ENCODE measurements at places on chromosomes 7 and 10.

DNA sequence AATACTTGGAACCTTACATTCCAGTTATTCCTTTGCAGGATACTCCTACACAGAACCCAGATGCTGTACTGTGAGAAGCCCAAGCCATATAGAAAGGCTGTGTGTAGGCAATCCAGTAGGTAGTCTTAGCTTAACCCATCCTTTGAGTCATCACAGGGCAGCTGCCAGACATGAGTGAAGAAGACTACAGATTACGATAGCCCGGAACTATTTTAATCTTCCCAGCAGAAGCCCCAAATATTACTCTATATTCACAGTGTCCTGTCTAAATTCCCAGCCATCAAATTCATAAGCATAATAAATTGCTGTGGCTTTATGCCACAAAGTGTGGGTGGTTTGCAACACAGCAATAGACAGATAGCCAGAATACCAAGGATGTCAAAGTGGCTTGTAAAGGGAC is 474.1 kb upstream of the STEAP1 start:
- DNase-seq, result no peak

DNA sequence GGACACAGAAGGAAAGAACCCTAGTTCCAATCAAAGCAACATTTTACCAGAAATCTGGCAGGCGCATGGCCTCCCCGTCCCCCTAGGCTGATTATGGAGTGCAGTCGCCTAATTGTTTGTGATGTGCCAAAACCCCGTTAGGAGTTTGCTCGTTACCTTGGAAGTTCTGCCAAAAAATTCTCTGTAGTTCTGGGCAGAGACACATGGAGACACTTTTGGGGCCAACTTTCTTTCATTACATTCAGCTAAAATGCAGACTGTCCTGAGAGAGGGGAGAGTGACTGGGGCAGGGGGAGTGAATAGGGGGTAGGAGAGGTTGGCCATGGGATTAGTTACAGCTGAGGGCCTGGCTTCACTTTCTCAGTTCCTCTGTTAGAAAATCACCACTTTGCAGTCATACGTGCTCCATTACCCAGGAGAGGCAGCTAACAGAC is 158.0 kb upstream of the NPVF start:
- DNase-seq, result no peak

DNA sequence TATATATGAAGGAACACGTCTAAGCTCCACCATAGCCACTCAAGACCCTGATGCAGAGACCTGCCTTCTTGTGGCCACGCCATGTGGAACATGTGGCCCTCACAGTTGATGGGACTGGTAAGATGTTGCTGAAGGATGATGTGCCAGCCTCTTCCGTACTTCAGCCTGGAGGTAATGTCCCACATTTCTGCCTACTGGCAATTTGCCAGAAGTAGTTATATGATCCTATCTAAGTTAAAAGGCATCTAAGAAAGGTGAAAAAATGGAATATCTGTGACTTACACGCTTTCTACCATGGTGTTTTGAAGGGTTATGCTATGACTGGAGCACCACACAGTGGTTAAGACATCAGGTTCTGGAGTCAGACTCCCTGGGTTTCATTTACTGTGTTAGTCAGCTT is 948.7 kb upstream of the GHITM start:
- DNase-seq, result no peak

DNA sequence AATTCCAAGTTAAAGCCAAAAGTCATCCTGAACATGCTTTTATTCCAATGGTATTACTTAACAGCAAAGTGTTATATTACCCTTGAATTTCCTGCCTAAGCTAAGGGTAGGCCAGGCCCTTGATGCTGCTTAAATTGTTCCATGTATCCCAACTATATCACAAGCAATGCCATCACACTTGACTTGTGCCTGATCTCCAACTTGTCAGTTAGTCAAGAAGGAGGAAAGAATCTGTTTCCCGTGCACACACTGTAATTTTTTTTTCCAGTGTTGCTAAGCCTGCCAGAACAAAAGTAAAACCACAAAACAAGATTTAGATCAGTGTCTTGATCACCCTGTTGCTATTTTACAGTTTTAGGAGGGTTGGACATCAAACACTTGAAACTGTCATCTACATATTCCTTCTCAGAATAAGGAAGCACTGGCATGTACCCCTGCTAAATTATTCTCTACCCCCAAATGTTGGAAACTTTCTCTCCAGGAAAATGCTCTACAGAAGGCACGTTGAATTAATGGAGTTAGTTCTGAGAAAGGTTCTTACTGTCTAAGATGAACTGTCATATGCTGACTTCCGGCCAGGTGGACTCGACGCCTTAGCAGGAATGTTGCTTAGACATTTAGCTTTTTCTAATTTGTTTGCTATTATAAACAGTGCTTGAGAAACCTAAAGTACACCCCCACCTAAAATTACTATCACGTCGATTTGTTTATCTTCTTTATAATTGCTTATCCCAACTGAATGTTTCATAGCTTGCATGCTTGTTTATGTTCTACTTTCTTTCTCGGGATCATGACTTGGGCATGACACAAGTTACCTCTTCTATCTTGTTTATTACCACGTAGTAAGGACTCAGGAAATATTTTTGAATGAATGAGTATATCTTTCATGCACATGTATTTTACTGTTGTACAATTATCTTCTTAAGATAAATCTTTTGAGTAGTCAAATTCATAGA is 105.5 kb upstream of the ZNF438 start:
- DNase-seq, result no peak

GRCh38 chr7:100156331-100157068 is 2.0 kb downstream of the TRAPPC14 start:
- no peak for DNase-seq

- no peak for DNase-seq
Observed at GRCh38 chr10:120997756-120998155, 146.6 kb downstream of the WDR11 start.

DNA sequence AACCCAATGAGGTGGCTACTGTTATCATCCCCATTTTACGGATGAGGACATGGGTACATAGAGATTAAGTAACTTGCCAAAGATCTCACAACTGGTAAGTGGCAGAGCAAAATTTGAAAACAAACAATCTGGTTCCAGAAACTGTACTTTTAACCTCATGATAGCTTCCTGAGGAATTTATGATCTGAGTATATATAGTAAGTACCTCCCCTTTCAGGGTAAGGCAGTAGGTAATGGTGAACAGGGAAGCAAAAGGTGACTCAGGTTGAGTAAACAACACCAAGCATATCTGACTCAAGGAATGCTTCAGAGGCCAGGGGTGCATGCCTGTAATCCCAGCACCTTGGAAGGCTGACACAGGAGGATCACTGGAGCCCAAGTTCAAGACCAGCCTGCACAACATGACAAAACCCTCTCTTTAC is 21.1 kb downstream of the KLLN start:
- DNase-seq, result no peak

DNA sequence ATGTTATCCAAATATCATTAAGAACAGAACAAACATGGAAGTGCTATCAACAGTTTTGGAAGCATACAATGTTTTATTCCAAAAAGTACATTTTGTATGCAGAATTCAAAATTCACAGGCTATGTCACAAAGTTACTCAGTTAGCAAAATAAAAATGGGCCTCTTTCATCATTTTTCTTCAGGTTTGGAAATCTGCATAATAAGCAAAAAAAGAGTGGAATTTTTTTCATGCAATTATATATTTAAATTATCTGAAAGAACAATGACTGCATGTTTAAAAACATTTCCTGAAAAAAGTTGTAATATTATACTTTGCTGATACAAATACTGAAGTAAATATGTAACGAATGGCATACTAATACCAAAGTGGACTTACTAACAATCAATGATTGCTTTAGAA is 161.2 kb upstream of the MBL2 start:
- no peak for DNase-seq

DNA sequence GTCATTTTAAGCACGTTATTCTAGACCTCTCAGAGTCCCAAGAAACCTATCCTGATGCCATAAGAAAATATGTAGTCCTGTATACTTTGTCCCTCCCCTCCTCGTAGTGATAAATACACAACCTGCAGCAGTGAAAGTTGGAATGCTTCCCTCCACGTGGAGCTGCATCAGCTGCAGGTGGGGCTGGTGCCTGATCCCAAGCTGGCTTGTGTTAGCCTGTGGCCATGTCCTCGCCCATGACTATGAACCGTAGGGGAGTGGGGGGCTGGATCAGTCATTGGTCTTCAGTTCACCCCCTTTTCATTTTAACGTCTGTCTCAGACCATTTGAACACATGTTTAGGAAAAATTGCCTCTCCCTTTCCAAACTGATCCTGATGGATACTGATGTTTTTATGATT is 171.4 kb upstream of the HABP2 start:
- no peak for DNase-seq

DNA sequence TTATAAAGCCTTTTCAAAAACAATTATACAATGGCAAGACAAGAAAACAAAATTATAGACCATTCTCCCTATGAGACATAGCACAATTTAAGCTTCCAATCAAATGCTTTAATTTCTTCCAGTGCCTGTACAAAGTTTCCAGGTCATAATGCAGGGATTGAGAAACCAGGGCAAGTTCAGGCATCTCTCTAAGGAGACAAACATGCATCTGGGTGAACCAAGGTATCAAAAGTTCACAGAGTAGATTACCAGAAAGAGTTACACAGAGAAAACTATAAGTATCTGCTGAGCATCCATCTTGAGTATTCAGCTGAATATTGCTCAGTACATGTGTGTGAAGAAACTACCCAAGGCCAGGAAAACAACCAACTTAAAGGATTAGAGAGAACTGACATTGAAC is 89.1 kb downstream of the COL28A1 start:
- no peak for DNase-seq

DNA sequence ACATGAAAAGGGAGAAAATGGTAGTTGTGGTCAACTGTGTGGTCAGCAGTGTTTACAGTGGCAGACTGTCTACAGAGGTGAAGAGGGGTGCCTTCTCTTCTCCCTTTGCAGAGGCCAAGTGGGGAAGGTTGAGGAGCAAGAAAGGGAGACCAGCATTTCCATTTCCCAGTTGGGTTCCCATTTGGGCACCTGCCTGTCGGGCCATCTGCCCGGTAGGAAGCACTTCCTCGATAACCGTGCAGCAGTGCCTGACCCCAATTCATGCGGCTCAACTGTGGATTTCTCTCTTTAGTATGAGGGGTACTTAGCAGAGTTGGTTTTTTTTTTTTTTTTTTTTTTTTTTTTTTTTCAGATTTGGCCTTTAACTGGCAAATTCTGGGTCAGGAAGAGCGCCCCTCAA is 127.0 kb downstream of the CCDC3 start:
- DNase-seq, result no peak

- no peak for DNase-seq
Observed at GRCh38 chr10:200405-200804, 65.2 kb downstream of the ZMYND11 start.

- DNase-seq, result no peak
Observed at GRCh38 chr7:51025668-51026067, 243.0 kb upstream of the GRB10 start.

- DNase-seq, result no peak
Observed at GRCh38 chr10:87734987-87735827, 75.5 kb downstream of the PAPSS2 start.

Measured in hippocampal formation (tissue), 2 donors.